Activated CD4-positive, alpha-beta T cell treated with anti-CD3 and anti-CD28 coated beads, Interleukin-2, amount 50 U/mL, for 16 hours (primary cell): ENCODE measurements at places on chromosomes 4 and X.

DNA sequence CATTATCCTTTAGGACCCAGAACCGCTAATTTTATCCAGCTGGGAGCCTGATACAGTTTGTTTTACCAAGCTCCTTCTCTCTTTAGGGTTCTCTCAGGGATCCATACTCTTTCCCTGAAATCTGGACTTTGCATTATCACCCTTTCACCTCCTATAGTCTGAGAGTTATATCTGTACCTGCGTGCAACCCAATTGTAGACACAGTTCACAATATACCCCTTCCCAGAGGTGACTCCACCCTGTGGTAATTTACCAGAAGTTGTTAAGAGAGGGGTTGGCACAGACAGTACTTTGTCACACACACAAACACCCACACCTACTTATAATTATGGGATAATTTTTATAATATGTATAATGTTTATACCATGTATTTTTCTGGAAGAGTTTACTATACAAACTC is 275.8 kb upstream of the NR3C2 start:
- DNase-seq, result no peak

- no peak for DNase-seq
These were observed 161.7 kb downstream of the SMARCA1 start for GRCh38 chrX:129361576-129361975.

DNA sequence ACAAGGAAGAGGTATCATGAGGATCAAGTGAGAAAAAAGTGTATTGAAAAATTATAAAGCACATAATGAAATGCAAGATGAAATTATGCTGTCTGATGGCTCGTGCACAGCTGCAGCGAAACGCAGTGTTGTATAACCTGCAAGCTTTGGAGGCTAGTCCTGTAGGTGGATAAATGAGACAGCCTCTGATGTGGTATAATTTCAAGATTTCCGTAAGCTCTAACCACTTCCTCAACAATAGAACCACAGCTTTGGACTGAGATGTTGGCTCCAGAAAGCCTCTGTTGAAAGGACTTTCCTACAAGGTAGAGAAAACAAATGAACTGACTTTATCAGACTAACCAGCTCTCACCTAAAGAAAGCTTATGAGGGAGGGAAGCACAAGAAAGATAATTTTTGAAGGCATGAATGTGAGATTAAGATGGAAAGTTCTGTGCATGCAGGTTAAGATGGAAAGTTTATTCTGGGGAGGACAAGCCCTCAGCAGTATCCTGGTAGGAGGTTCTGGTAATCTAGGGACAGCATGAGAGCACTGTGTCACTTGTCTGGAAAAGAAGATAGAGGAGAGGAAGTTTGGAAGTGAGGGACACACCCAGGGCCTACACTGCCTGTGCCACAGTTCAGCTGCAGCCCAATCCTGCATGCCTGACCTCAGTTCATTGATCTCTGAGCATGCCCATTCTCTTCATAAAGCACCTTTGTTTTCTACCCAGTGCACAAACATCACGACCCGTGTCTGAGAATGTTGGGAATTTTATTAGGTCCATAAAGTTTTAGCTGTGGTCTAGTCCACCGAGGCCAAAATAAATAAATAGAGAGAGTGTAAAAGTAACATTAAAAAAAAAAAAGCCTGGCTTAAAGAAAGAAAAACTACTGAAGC is 161.5 kb upstream of the SFRP2 start:
- peak; percentile 56 for DNase-seq

DNA sequence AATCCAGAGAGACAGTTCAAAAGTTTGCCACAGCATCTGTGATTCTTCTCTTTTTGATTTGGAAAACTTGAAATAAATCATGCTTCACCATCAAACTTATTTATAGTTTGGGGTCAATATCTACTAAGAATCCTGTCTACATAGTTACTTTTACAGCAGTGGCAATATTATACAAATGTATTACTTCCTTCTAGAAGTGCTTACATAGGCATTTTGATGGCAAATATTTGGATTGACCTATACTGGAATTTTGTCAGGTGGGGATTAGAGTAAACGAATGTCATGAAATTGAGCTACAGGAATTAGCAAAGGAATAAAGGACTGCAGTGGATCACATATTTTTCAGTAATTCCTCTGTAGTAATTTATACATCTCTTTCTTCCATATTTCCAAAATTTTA is 1885.5 kb upstream of the ADGRL3 start:
- DNase-seq, result no peak

DNA sequence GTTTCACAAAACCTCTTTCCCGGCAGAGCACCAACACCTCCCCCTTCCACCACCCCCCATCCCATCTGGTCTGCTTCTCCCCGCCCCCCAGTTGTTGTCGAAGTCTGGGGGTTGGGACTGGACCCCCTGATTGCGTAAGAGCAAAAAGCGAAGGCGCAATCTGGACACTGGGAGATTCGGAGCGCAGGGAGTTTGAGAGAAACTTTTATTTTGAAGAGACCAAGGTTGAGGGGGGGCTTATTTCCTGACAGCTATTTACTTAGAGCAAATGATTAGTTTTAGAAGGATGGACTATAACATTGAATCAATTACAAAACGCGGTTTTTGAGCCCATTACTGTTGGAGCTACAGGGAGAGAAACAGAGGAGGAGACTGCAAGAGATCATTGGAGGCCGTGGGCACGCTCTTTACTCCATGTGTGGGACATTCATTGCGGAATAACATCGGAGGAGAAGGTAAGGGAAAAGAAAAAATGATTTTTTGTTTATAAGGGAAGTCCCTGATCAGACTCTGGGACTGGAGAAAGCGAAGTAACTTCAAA is at the start of gene PDGFRA:
PDGFRA (plus strand) TSS at position 333 of the 541 bp plus-strand sequence. CDS start 29,476 bp downstream, outside the sequence.
- no peak for DNase-seq

GRCh38 chr4:153514001-153514526 is 47.9 kb downstream of the TMEM131L start:
- DNase-seq, result no peak

- no peak for DNase-seq
These were observed 24.2 kb downstream of the MAGED1 start for GRCh38 chrX:51917604-51918003.

GRCh38 chr4:99587803-99588202 is 13.2 kb downstream of the MTTP start:
- no peak for DNase-seq

GRCh38 chr4:89904524-89904923 is 9.9 kb downstream of the MMRN1 start:
- no peak for DNase-seq

- no peak for DNase-seq
These were observed 1472.8 kb downstream of the C4orf33 start for GRCh38 chr4:130568746-130569145.
